ENCODE measurements at places on chromosomes 6 and 20.

GRCh38 chr6:2658788-2659187, 91.9 kb downstream of the MYLK4 start:
- no peak for DNase-seq

GRCh38 chr20:49969946-49970345, 12.8 kb upstream of the SNAI1 start:
- DNase-seq = no peak

DNA sequence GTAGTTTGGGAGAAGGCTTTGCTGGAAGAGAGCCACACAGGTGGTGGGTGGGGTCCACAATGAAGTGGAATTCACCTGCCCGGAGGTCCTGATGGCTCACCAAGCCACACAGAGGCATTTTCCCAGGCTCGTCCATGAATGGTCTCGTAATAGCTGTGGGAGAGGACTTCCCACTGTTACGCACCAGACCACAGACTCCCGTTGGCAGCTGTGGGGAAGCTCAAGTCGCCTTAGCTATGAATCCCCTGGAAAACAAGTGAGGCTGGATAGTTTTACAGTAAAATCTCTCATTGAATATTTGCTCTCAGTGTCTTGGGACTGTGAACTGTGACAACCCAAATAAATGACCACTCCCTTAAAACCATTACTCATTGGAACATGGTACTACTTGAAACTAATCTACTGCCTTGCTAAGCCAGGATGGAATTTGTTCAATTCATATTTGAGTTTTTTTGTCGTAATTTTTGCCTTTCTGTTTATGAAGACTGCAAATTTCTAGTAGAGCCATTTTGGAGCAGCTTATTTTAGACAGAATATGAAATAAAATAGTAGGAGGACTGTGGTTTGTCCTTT, 79.4 kb downstream of the JAG1 start:
- DNase-seq = no peak

GRCh38 chr20:39433466-39433865, 471.3 kb downstream of the DHX35 start:
- no peak for DNase-seq

- DNase-seq = no peak
Observed at GRCh38 chr6:28274888-28275287, 6.5 kb upstream of the PGBD1 start.

DNA sequence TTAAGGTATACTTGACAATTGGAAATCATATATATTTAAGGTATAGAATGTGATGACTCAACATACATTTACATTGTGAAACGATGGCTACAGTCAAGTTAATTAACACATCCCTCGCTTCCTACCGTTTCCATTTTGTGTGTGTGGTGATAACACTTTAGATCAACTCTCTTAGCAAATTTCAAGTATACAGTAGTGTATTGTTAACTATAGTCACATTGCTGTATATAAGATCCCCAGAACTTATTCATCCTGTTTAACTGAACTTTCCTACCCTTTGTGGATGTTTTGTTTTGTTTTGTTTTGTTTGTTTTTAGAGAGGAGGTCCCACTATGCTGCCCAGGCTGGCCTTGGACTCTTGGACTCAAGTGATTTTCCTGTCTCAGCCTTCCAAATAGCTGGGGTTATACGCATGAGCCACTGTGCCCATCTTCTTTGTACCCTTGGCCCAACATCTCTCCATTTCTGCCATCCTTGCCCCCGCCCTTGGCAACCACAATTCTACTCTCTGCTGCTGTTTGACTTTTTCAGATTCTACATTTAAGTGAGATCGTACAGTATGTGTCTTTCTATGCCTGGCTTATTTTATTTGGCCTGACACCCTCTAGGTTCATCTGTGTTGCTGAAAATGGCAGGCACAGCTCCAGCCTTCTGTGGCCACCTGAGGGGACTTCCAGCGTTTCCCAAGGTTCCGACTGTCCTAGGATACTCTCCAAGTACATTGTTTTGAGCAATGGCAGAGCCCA, 90.5 kb upstream of the SNX9 start:
- DNase-seq = no peak

DNA sequence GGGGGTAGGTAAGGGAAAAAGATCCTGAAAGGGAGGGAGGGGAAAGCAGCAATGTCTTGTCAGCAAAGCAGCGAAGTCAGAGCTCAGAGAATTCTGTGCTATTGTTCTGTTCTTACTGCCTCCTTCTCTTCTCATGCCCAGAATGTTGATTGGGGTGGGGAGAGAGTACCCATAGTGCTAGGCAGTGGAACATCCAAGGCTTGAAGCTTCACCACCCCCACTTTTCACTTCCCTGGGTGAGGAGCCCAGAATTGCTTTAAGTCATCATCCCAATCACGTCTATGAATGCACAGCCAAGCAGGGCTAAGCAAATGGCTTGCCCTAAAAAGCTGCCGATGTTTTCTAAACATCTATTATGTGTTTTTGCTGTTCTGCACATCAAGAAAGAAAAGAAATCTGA, 16.5 kb downstream of the REPS1 start:
- no peak for DNase-seq

DNA sequence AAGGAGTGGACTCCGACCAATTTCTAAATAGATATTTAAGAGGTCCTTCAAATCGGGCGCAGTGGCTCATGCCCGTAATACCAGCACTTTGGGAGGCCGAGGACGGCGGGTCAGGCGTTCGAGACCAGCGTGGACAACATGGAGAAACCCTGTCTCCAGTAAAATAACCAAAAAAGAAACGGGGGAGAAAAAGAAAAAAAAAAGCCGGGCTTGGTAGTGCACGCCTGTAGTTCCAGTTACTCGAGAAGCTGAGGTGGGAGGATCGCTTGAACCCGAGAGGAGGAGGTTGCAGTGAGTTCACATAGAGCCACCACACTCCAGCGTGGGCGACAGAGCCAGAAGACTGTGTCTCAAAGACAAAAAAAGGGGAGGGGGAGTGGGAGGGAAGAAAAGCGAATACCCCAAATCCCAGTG, 53.3 kb upstream of the HFE start:
- DNase-seq = no peak

GRCh38 chr6:11814106-11814505, 35.5 kb upstream of the ADTRP start:
- no peak for DNase-seq

GRCh38 chr6:112311950-112312547, 35.1 kb upstream of the RFPL4B start:
- DNase-seq = no peak

DNA sequence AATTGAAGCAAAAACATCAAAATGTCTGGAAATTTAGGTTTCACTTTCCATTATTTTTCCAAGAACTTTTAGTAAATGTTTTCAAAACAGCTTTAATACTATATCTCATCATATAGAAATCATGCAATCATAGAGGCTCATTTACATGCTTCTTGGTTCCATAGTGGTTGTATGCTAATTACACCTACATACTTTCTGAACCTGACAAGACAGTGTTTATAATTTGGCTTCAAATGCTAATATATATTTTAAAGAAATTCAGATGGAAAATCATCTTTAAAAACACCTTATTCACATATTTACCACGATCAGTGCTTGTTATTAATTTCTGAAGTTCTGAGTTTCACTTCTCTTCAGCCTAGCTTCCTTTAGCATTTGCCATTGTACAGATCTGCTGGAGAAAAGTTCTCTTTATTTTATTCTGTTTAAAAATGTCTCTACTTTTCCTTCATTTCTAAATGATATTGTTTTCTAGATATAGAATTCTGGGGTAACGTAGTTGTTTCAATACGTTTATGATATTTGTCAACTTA, 89.9 kb downstream of the PLCB1 start:
- no peak for DNase-seq

DNA sequence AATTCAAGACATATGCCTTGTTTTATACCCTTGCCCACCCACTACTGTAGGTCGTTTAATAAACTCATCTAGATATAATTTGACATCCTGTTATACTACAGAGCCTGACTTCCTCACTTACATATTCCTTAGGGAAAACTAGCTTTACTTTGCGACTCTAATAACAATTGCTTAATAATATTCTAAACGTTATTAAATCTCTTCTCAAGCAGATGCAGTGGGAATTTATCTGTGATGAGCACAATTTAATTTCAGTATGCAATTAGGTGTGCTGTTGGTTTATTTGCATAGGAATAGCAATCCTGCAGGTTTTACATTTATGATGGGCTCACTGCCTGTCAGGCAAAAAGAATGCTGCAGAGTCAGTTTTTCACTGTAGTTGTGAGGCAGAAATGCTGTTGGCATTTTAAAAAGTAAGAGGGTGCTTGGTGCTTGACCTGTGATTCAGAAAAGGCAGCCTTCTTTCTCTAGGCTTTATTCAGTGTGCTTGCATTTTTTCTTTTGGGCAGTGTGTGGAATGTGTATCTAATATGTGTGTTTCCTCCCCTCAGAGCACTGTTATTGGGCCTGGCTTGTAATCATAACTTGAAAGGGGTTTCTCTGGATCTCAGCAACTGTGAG, 152.3 kb upstream of the SCGN start:
- no peak for DNase-seq

- no peak for DNase-seq
Observed at GRCh38 chr20:33814238-33814712, 3.1 kb downstream of the CHMP4B start.

GRCh38 chr6:101445527-101445926, 52.0 kb downstream of the GRIK2 start:
- DNase-seq = no peak

DNA sequence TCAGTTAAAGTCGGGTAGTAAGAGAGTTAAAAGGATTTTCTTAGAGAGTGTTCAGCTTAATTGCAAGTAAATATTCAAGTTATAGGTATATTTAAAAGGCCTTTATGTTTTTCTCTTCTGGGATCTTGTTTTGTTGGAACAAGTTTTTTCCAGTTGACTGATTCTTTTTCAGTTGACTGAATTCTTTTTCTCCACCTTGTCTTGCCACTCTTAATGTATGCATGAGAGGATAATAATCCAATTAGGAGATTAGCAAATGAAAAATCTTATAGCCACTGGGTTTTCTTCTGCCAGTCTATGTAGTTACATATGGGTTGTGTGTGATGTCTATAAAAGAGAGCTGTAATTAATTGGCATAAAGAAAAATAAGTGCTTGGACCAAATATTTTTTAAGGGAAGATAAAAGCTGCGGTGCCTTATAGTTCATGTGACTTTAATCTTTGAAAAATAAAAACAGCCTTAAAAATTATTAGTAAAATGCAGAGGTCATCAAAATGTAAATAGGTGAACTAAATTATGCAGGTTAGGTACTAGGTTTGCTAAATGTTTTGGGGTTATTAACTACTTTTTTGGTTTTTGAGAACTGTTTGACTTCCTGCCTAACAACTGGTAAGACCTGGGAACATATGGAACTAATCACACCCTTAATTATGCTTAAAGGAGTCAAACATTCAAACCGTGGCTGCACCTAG, 367.2 kb downstream of the HTR1B start:
- DNase-seq = no peak

GRCh38 chr6:133623065-133623464, 265.8 kb upstream of the TCF21 start:
- DNase-seq = no peak

DNA sequence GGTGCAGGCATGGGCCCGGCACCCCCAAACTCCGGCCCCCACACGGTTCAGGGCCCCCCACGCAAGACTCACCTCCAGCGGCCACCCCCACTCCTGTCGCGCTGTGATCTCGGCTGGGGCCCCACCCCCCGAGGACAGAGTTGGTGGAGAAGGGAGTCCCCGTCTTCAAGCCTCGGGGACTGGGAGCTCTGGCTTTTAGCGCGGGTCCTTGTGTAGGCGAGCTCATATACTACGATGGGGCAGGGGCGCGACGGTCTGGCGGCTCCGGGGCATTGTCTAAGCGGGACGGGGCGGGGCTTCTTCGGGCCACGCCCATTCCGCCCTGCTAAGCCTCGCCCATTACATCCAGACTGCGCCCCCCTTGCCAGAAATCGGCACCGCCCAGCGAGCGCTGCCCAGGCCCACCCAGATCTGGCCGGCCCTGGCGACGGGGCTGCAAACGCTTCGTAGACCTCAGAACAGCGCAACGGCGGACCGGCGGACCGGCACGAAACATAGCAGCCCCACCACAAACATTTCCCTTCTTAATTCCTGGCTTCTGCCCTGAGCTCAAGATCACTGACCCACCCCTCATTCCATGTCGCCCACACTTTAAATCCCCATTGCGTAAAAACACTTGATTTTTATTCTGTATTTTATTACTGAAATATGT, 1.0 kb upstream of the DDAH2 start:
- peak; percentile 49 for DNase-seq

DNA sequence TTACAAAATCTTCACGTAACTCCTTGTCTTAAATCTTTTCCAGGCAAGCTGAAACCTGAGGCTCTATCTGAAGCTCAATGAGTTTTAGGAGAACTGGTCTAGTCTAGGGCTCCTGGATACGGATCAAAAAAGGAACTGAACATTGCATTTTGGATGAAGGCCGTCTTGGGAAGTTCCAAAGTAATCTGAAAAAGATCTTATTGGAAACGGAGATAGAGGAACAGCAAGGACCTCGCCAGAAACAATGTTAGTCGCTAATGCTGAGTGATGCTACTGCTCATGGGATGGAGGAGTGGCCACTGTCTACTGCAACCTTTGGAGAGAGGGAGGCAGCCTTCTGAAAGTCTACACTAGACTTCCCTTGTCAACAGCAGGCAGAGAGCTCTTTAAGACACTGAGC, 91.4 kb upstream of the ATXN1 start:
- DNase-seq = no peak

DNA sequence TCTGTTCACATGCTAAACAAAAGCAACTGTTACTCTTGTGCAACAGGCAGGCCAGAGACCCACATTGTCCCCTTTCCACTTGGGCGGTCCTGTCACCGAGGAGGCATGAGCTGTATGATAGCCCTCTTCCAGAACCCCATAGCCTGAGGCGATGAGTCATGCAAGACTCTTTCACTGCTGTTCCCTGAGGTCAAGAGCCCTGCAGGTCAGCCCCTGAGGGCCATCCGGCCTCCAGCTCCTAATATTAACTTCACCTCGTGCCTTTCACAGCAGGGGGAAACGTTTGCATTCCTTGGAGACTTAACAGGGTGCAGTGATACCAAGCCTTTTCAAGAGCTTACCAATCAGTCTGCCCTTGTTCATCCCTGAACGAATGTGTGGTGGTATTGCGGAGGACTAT, 253.3 kb upstream of the ECI2 start:
- no peak for DNase-seq

GRCh38 chr20:25750765-25751696, 54.4 kb upstream of the ZNF337 start:
- peak; percentile 56 for DNase-seq

DNA sequence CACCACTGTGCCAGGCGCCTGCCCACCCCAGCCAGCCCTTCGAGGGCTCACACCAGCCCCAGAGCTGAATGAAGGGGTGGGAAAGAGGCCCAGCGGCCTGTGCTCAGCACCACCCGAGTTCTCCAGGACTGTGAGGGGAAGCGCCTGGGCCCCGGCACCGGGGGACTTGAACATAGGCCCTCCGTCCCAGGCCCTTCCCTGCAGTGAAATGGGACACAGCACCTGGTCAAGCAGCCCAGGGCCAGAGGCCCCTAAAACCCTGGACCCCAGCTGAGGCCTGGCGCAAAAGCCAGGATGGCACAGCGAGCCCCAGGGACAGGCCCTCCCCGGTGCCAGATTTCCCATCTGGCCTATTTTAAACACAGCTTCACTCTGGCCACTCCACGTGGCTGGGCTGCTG, 4.0 kb downstream of the KCNQ2 start:
- no peak for DNase-seq
